ENCODE measurements at places on chromosomes 7 and 10. TPM values are rescaled to one million over a fixed set of nuclear protein-coding genes. Genes with fewer than 3 reads are reported as not detected.

- H3K27me3 ChIP-seq: no peaks in the 10 kb centered on the region
- peak; percentile 61 for DNase-seq
- peaks cover 52% of the 10 kb centered on the region for H3K4me1 ChIP-seq
- no peak overlapping the region for H3K4me3 ChIP-seq
These were observed 51.3 kb downstream of the PWWP2B start for GRCh38 chr10:132448248-132448731.

DNA sequence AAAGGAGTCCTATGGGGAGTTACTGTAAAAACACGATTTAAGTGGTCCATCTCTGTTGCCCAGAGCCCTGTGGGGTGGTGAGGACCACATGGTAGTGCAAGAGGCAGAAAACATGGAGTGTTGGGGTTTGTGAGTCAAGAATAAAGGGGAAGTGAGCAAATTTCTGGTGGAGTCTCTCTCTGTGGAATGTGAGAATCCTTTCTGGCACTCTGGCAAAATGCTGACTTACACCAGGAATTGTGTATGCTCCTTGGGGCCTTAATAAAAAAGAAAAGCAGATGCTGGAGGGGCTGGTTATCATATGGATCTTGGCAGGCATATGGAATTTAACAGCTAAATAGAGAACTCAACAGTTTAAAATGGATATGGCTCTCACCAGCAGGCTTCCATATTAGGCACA, 486.0 kb downstream of the TNS3 start:
- H3K4me3 ChIP-seq: no peak overlapping the region
- no peak for DNase-seq
- H3K27me3 ChIP-seq: no peaks in the 10 kb centered on the region
- H3K4me1 ChIP-seq: no peaks in the 10 kb centered on the region
- no peak overlapping the region for H3K27ac ChIP-seq

- H3K4me3 ChIP-seq: peak overlapping the region; percentile 89
- peaks cover 25% of the 10 kb centered on the region for H3K36me3 ChIP-seq
- no peak for DNase-seq
- H3K27me3 ChIP-seq: no peaks in the 10 kb centered on the region
- H3K4me1 ChIP-seq: peaks cover 45% of the 10 kb centered on the region
These were observed 1.3 kb downstream of the BRAT1 start for GRCh38 chr7:2553831-2554581.

The PAPSS2 gene
- not detected for total RNA-seq

DNA sequence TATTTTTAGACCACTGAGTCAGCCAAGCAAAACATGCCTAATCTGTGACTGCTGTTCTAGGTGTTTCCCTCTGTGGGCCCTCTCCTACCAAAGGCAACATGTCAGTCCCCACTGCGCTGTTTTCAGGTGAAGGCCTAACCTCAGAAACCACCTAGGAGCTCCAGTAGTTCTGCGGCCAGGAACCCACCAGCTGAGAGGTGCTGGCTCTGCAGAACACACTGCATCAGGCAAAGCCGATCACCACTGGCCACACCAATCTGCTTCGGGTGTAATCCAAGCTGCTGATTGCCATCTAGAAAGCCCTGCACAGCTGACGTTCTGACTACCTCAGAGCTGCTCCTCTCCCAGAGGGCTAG, 14.9 kb downstream of the CAMK2G start:
- H3K4me1 ChIP-seq: peaks cover 88% of the 10 kb centered on the region
- H3K4me3 ChIP-seq: no peak overlapping the region
- H3K27me3 ChIP-seq: no peaks in the 10 kb centered on the region
- peak overlapping the region; percentile 84 for H3K27ac ChIP-seq
- DNase-seq: peak; percentile 66
- peaks cover 63% of the 10 kb centered on the region for H3K36me3 ChIP-seq

- H3K27me3 ChIP-seq: peaks cover 11% of the 10 kb centered on the region
- H3K36me3 ChIP-seq: no peaks in the 10 kb centered on the region
- no peaks in the 10 kb centered on the region for H3K4me1 ChIP-seq
- no peak for DNase-seq
- H3K27ac ChIP-seq: no peak overlapping the region
These were observed 18.8 kb upstream of the MET start for GRCh38 chr7:116653204-116653603.

DNA sequence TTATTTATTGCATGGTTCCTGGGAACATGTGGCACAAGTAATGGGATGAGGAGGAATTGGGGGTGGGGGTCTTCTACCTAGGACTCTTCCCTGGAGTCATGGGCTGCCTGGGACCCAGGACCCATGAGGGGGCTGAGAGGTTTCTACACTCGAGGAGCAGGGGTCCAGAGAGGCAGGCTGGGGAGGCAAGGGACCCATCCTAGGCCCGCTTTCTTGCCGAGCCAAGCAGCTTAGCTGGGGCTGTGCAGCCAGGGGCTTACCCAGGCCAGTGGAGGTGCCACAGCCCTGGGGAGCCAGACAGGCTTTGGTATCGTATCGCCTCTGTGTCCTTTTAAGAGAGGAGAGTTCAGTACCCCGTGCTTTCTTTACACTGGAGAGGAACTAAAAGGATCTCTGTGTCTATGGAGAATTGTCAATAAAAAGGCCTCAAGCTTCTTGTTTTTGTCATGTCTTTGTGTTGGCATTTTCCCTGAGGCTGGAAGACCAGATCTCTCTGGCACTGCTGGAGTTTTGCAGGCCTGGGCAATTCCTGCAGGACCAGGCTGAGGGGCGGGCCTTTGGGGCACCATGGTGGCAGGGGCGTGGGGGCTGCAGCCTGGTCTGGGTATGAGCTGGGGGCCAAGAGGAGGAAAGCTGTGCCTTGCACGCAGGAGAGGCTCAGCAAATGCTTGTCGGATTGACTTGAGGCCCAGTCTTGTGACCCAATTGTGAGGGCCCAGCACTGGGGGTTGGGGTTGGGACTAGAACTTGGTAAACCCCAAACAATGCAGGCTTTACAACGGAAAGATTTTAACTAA, 11.1 kb downstream of the SFRP5 start:
- DNase-seq: no peak
- H3K4me3 ChIP-seq: no peak overlapping the region
- H3K4me1 ChIP-seq: peaks cover 1% of the 10 kb centered on the region
- H3K36me3 ChIP-seq: peaks cover 21% of the 10 kb centered on the region
- no peaks in the 10 kb centered on the region for H3K27me3 ChIP-seq
- H3K27ac ChIP-seq: peak overlapping the region; percentile 54

DNA sequence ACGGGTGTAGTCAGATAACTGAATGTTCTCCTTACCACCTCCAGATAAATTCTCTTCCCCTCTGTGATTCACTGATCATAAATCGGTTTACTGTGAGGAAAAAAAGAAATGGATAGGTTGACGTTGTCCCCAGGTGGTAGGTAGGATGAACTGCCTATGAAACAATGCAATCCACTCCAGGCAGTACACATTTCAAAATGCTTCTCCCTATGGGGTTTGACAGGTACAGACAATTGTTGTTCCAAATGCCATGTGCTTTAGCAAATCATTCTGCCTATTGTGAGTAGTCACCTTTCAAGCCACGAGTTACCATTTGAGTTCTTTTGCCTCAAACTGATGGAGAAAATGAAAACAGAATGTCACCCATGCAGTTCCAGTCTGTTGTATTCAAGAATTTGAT, 21.8 kb downstream of the VIM start:
- H3K36me3 ChIP-seq: peaks cover 3% of the 10 kb centered on the region
- no peak for DNase-seq
- no peaks in the 10 kb centered on the region for H3K27me3 ChIP-seq
- H3K4me1 ChIP-seq: no peaks in the 10 kb centered on the region

- no peak overlapping the region for H3K4me3 ChIP-seq
- DNase-seq: no peak
- no peaks in the 10 kb centered on the region for H3K4me1 ChIP-seq
- peaks cover 42% of the 10 kb centered on the region for H3K27me3 ChIP-seq
- H3K27ac ChIP-seq: no peak overlapping the region
- no peaks in the 10 kb centered on the region for H3K36me3 ChIP-seq
These were observed 22.0 kb upstream of the SLF2 start for GRCh38 chr10:100890673-100891317.

DNA sequence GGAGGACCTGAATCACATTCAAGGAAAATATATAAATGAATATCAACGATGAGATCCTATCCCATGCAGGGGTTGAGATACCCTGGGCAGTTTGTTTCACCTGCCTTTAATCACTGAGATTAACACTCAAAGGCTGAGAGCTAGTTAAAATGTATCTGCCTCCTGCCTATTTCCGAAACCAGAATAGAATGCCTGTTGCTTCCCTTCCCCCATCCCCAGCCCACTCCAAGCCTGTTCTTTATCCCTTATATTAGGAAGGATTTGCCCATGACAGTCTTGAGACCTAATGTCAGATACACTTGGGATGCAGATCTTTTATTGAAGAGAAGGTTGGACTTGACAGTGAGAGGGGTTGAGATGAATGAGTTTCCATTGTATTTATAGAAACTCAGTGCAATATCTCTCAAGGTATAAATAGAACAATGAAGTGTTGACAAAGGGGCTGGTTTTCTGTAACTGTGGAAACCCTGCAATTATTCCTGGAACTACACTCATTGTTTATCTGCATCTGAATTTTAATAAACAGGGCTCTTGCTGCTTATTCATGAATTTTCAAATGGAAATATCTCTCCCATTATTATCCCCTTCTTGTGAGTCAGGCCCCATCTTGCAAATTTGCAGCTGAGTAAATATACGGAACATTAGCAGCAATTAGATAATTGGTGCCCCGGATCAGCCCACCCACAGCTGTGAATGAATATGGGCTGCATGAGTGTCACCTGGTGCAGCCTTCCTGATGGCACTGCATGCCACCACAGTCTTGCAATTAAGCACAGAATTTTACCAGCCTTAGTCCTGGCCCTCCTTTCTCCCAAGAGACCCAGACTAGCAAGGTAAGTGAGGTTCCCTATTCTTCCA, 66.7 kb downstream of the SORCS3 start:
- H3K27me3 ChIP-seq: peaks cover 2% of the 10 kb centered on the region
- H3K36me3 ChIP-seq: no peaks in the 10 kb centered on the region
- H3K27ac ChIP-seq: no peak overlapping the region
- DNase-seq: no peak
- no peak overlapping the region for H3K4me3 ChIP-seq

DNA sequence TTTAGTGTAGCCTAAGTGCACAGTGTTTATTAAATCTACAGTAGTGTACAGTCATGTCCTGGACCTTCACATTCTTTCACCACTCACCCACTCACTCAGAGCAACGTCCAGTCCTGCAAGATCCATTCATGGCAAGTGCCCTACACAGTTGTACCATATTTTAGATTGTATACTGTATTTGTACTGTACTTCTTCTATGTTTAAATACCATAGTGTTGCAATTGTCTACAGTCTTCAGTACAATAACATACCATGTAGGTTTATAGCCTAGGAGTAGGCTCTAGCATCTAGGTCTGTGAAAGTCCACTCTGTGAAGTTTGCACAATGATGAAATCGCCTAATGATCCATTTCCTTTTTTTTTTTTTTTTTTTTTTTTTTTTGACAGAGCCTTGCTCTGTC, 12.0 kb downstream of the EEPD1 start:
- no peaks in the 10 kb centered on the region for H3K4me1 ChIP-seq

The CALML3 gene
- not detected for total RNA-seq

DNA sequence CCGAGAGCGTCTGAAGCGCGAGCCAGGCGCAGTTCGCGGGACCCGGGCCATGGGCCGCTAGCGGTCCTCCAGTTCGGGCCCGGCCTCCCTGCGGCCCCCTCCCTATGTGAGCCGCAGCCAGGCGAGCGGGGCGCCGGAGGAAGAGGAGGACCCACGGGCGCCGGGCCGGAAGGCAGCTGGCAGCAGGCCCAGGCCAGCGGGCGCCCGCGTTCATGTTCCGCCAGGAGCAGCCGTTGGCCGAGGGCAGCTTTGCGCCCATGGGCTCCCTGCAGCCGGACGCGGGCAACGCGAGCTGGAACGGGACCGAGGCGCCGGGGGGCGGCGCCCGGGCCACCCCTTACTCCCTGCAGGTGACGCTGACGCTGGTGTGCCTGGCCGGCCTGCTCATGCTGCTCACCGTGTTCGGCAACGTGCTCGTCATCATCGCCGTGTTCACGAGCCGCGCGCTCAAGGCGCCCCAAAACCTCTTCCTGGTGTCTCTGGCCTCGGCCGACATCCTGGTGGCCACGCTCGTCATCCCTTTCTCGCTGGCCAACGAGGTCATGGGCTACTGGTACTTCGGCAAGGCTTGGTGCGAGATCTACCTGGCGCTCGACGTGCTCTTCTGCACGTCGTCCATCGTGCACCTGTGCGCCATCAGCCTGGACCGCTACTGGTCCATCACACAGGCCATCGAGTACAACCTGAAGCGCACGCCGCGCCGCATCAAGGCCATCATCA, 1.1 kb downstream of the ADRA2A start:
- peaks cover 15% of the 10 kb centered on the region for H3K4me1 ChIP-seq
- peak overlapping the region; percentile 45 for H3K4me3 ChIP-seq
- peak overlapping the region; percentile 33 for H3K27ac ChIP-seq
- DNase-seq: no peak

The MALRD1 gene
- not detected for total RNA-seq

GRCh38 chr7:77326131-77326530, 90.0 kb downstream of the GSAP start:
- no peak overlapping the region for H3K27ac ChIP-seq
- H3K36me3 ChIP-seq: no peaks in the 10 kb centered on the region
- peaks cover 47% of the 10 kb centered on the region for H3K4me1 ChIP-seq

The CFAP58 gene
- total RNA-seq: 0.22 TPM

GRCh38 chr10:69501657-69502056, 50.4 kb downstream of the TSPAN15 start:
- no peak overlapping the region for H3K27ac ChIP-seq
- no peaks in the 10 kb centered on the region for H3K36me3 ChIP-seq
- H3K27me3 ChIP-seq: no peaks in the 10 kb centered on the region
- H3K4me1 ChIP-seq: peaks cover 5% of the 10 kb centered on the region
- DNase-seq: no peak

Data from activated CD4-positive, alpha-beta T cell treated with anti-CD3 and anti-CD28 coated beads, Interleukin-2, amount 10 ng/mL, durations not matched to agents 7 days and 5 days (primary cell).